ENCODE measurements at places on chromosomes 11 and 22.

DNA sequence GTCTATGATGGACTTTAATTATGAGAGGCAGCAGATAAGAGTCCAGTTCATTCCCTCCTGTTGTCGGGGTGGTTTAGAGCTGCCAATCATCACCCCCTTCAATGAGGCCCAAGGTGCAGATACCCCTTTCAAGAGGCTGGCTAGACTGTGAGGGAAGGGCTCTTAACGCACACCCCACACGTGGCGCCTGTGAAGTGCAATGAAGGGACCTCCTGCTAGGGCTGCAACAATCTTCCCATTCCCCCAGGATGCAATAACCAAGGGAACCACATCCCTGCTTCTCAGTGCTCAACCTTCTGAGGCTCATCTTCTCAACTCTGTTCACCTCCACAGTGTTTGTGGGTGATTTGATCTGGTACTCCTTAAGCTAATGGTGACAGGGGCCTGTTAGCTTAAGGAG lies 19.0 kb downstream of the TENM4 start:
- no peak for DNase-seq

- DNase-seq: no peak
Observed at GRCh38 chr11:86052693-86053641, 15.9 kb downstream of the PICALM start.

DNA sequence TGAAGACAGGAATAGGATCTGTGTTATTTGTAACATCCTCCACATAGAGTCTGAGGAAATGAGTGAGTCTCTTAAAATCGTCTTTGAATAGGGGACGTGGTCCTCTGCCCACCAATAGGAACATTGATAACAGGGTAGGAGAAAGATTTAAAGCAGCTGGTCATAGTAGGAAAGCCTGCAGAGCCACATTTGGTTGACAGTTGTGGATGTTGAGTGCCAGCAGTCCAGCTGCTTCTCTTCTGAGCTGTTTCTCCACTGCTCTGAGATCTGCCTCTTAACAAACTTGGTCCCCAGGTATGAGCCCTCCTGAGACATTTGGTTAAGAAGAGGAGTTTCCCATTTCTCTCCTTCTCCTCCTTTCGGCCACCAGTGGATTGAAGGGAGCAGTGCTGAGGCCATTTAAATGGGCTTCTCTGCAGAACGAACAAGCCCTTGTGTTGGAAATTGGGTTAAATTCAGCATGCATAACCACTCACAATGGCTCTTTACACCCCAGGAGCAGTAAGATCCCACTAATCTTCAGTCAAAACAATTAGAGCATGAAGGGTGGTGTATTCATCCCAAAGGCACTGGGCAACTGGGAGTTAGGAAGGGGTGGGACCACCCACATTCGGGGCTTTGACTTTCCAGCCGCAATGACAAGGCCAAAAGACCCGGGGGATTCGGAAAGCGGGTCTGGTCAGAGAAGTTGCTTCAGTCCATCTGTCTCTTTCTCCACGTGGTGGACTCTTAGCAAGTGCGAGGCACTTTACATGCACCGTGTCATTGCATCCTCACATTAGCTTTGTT lies 32.3 kb downstream of the MIAT start:
- DNase-seq: no peak

GRCh38 chr22:43262990-43263644 lies 76.2 kb upstream of the TTLL12 start:
- peak; percentile 6 for DNase-seq

DNA sequence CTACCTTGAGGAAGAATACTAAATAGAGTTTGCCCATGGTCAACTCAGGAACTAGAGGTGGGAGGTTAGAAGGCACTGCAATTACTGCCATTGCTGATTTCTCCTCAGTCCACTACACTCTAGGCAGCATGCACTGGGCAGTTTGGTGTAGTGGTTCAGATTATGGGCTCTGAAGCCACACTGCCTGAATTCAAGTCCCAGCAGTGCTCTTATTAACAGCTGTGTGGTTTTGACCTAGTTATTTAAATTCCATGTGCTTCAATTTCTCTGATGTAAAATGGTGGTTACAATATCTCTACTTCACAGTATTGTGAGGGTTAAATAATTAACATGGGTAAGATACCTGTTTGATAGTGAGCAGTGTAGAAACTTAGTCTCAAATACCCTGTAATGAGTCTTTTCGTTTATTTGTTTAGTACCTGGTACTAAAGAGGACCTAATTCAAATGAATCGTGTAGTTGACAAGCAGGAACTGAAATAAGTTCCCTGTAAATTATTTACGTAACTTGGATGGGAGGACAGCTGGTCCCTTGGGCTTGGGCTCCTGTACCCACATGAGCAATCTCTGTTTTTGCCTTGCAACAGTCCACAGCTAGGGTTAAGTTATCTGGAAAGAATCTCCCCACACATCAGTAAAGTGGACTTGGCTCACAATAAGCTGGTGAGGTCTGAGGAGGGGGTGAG lies 17.8 kb downstream of the PRR5L start:
- DNase-seq: no peak

GRCh38 chr11:65456418-65456817 lies 33.8 kb downstream of the NEAT1 start:
- no peak for DNase-seq

- DNase-seq: no peak
Observed at GRCh38 chr22:20434773-20435172, 2.9 kb downstream of the SCARF2 start.

GRCh38 chr22:32327066-32327465 lies 30.6 kb upstream of the RFPL3 start:
- DNase-seq: no peak

GRCh38 chr11:104091281-104092096 lies 55.0 kb downstream of the DDI1 start:
- DNase-seq: no peak

DNA sequence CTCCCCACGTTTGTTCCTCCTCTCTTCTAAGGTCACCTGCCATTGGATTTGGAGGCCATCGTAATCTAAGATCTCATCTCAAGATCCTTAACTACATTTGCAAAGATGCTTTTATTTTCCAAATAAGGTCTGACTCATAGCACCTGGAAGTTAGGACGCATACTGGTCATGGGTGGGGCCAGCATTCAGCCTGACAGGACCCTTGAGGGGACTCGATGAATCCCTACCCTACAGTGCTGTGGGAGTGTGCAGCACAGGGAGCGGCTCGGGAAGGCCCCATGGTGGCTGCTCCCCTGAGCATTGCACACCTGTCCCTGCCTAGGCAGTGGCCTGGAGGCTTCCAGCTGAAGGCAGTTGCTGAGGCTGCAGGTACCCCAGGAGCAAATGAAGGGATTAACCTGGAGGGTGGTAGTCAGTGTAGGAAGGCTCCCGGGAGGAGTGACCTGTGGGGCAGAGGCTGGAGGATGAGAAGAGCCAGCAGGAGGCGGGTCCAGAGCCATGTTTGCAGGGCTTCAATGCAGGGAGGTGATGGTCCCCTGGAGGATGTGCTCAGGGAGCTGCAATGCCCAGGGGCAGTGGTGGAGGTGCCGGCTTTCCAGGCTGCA lies 362.2 kb downstream of the CTTN start:
- DNase-seq: no peak

DNA sequence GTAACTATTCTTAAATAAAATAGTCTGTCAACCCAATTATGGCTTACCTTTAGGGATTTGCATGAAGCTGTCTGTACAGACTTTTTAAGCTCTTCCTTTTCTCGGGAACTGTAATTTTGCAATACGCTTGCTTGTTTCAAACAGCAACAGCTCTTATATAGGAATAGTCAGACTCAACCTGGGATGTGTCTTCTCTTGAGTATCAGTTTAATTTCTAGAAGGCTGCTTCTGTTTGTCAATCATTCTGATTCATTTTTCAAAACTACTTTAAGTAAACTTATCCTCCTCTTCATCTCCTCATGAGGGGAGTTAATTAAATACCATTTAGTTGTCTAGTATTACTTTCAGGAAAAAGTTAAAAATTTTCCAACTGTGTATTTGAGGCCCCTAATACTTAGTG lies at the start of gene OR10AG1:
Gene OR10AG1 (minus strand): TSS at position 101 of the 400 bp plus-strand sequence. CDS start 38 bp downstream, at position 63.
- no peak for DNase-seq

DNA sequence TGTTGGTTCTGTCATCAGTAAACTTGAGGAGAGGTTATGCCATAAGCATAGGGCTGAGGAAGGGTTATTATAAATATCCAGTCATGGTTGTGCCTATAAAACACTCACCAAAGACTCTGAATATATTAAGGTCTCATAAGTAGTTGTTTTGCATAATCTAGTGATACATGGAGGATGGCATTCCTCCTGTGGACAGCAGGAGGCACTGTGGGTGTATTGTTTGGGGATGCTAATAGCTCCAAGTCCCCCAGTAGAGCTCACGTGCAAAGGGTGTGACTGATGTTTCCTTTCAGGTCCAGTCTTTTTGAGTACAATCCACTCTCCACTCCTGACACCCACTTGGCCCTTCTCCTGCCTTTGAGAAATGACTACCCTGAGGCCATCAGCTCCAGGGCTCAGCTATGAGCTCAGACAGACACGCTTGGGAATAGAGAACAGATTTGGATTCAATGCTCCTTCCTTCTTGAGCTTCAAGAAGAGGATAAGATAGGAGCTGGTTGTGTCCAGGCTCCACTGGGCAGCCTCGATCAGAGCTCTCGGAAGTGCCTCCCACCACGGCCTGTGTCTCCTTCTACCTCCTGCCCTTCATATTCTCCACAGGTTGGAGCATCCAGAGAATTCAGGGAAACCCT lies 85.2 kb upstream of the IGLL5 start:
- DNase-seq: no peak

- DNase-seq: no peak
Observed at GRCh38 chr11:100647861-100648260, 39.2 kb upstream of the ARHGAP42 start.

All from stimulated activated CD4-positive, alpha-beta T cell treated with anti-CD3 and anti-CD28 coated beads, Interleukin-4, amount 100 ng/mL, for 48 hours (primary cell).